Spleen (tissue), 13 donors: ENCODE measurements at places on chromosomes 4 and X. TPM values are rescaled to one million over a fixed set of nuclear protein-coding genes. Genes with fewer than 3 reads are reported as not detected.

Gene GRIA3
- total RNA-seq = 0.23 TPM

Gene PRDM5
- total RNA-seq = 7.7 TPM

Gene TAF7L
- 0.16 TPM for total RNA-seq

Gene GYPB
- total RNA-seq = 36.5 TPM

Gene FANCB
- total RNA-seq = 4.0 TPM

Gene CSAG2
- total RNA-seq = not detected

Gene NAA11
- total RNA-seq = not detected

Gene SULT1B1
- total RNA-seq = 14.4 TPM

Gene UCP1
- total RNA-seq = not detected

Gene GAGE12F
- not detected for total RNA-seq

Gene SLC9B1
- total RNA-seq = 0.79 TPM

Gene RASSF6
- 0.23 TPM for total RNA-seq

Gene BANK1
- 133 TPM for total RNA-seq

GRCh38 chrX:21932292-21933002 is 8.1 kb upstream of the SMS start:
- H3K4me3 ChIP-seq = no peak overlapping the region
- H3K27ac ChIP-seq = no peak overlapping the region
- DNase-seq = no peak
- no peaks in the 10 kb centered on the region for H3K4me1 ChIP-seq
- no peaks in the 10 kb centered on the region for H3K36me3 ChIP-seq

- H3K4me3 ChIP-seq = no peak overlapping the region
- peaks cover 10% of the 10 kb centered on the region for H3K4me1 ChIP-seq
- no peaks in the 10 kb centered on the region for H3K27me3 ChIP-seq
- no peak for DNase-seq
Measured at GRCh38 chr4:74152836-74153235, 5.1 kb upstream of the MTHFD2L start.

- no peaks in the 10 kb centered on the region for H3K36me3 ChIP-seq
- no peak for DNase-seq
- no peak overlapping the region for H3K27ac ChIP-seq
- H3K4me3 ChIP-seq = no peak overlapping the region
Measured at GRCh38 chrX:50952406-50952805, 41.9 kb downstream of the BMP15 start.

DNA sequence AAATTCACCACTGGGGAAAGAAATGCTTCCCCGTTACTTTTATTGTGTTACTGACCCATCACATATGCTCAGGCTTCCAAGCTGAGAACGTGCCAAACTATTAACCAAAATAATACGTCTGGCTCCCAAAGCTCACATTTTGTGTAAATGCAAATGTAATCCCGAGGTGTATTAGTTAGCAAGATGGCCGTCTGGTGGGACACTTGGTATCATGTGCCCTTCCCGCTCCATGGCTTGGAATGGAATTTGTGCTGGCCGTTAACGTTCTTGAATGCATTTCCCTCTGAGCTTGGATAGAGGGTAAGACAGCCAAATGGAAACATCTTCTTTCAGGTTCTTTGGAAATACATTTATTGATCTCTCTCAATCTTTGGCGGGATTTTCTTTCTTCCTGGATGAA is 105.0 kb downstream of the MFAP3L start:
- H3K4me1 ChIP-seq = no peaks in the 10 kb centered on the region
- no peaks in the 10 kb centered on the region for H3K27me3 ChIP-seq
- no peak overlapping the region for H3K4me3 ChIP-seq
- no peak for DNase-seq
- no peaks in the 10 kb centered on the region for H3K36me3 ChIP-seq
- no peak overlapping the region for H3K27ac ChIP-seq

GRCh38 chr4:3476341-3476747 is 13.2 kb downstream of the DOK7 start:
- no peaks in the 10 kb centered on the region for H3K36me3 ChIP-seq
- H3K4me1 ChIP-seq = peaks cover 9% of the 10 kb centered on the region
- H3K4me3 ChIP-seq = no peak overlapping the region
- H3K27ac ChIP-seq = no peak overlapping the region
- peak; percentile 62 for DNase-seq

DNA sequence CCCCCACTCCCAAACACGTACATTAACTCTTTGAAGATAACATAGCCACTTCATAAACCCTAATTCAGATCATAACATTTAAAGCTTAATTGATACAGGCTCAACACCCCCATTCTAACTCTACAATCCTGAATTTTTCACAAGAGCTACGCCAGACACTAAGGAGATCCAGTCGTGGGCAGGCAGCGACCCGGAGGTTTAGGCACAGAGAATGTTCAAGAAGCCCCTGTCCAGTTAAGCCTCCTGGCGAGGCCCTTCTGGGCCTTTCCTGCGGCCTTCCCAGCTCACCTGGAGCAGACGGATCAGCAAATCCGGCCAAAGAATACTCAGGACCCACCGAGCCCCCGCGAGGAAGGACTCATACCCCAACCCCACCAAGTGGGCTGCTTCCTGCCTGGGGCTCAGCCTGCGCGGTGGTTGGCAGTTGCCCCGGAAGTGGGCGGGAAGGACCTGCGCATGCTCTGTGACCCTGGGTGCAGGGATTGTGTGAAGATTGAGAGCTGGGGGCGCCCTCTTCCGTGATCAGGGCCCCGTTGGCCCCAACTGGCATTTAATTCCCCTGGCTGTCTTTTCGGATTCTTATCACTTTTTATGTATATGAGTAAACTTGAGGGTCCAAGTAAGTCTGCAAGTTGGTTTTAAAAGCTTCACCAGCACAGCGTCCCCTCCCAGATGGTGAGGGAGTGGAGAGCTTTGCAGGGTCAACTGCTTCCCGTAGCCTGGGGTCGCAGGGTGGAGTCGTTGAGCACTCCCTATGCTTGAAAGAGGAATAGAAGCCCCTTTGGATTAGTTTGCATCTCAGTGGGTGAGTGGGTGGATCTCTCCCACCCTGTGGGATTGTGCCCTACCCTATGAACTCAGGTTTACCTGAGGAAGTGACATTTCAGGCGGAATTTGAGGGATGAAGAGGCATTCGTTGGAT is at the start of gene TRIM61:
Gene TRIM61, minus strand, starts transcription at position 415 of the 922 bp plus-strand sequence. CDS start 7,655 bp downstream, outside the sequence.
- no peak within 1 kb of the TSS for H3K27ac ChIP-seq
- H3K27me3 ChIP-seq = no peaks in the 10 kb centered on the region
- H3K36me3 ChIP-seq = no peaks in the 10 kb centered on the region
- no peak for DNase-seq
- peaks cover 4% of the 10 kb centered on the region for H3K4me1 ChIP-seq

DNA sequence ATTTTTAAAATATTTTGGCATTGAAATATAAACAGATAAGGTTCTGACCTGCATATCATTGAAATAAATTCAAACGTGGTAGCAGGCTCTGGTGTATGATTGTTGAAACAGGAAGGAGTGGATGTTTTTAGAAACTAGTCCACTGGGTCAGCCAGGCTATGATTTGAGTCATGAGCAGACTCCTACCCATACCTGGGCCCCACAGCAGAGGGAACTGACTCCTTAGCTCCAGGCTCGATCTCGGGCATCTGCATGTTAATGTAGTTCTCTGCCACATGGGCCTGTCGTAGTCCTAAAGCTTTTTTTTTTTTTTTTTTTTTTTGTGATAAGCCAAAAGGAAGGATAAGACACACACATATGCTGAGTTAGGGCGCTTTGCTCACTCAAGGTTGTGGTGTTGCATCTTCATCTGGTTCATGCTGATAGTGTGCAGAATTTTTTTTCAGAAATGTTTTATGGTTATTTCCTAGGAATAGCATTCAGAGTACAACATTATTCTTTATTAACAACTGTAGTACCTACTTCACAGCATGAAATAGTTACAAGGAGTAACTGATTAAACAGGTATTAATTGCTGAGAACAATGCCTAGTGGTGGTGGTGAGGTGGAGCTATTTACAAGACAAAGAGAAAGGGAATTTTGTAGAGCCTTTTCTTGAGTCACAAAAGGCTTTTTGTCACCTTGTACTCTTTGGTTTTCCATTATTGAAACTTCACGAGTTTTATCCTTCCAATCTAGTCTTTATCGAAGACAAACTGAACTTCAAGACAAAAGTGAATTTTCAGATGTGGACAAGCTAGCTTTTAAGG is 27.3 kb downstream of the OFD1 start:
- H3K4me1 ChIP-seq = peaks cover 46% of the 10 kb centered on the region
- H3K27ac ChIP-seq = no peak overlapping the region
- H3K27me3 ChIP-seq = no peaks in the 10 kb centered on the region
- H3K4me3 ChIP-seq = no peak overlapping the region
- DNase-seq = no peak

GRCh38 chrX:7704205-7704604 is 138.8 kb upstream of the VCX start:
- no peaks in the 10 kb centered on the region for H3K4me1 ChIP-seq
- no peaks in the 10 kb centered on the region for H3K27me3 ChIP-seq
- DNase-seq = no peak

GRCh38 chr4:99885063-99885664 is 9.1 kb downstream of the LAMTOR3 start:
- no peak overlapping the region for H3K27ac ChIP-seq
- H3K36me3 ChIP-seq = peaks cover 68% of the 10 kb centered on the region
- H3K4me3 ChIP-seq = no peak overlapping the region
- H3K4me1 ChIP-seq = peaks cover 4% of the 10 kb centered on the region
- DNase-seq = no peak

- H3K27ac ChIP-seq = no peak overlapping the region
- no peaks in the 10 kb centered on the region for H3K36me3 ChIP-seq
- H3K4me1 ChIP-seq = no peaks in the 10 kb centered on the region
- no peak for DNase-seq
- H3K27me3 ChIP-seq = no peaks in the 10 kb centered on the region
Measured at GRCh38 chrX:24241822-24242648, 71.8 kb downstream of the SUPT20HL2 start.

DNA sequence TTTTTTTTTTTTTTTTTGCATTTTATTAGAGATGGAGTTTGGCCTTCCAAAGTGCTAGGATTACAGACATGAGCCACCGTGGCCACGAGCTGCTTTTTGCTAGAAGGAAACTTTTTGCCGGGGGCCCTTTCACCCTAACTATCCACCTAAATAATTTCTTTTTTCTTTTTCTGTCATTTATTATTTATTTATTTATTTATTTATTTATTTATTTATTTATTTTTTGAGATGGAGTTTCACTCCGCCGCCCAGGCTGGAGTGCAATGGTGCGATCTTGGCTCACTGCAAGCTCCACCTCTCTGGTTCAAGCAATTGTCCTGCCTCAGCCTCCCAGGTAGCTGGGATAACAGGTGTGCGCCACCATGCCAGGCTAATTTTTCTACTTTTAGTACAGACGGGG is 303.9 kb downstream of the ASMT start:
- peaks cover under 1% of the 10 kb centered on the region for H3K27me3 ChIP-seq
- H3K27ac ChIP-seq = no peak overlapping the region
- H3K36me3 ChIP-seq = no peaks in the 10 kb centered on the region
- no peak for DNase-seq

GRCh38 chrX:108699368-108699767 is 37.0 kb downstream of the IRS4 start:
- no peaks in the 10 kb centered on the region for H3K27me3 ChIP-seq
- no peak for DNase-seq
- no peak overlapping the region for H3K4me3 ChIP-seq

- H3K27me3 ChIP-seq = no peaks in the 10 kb centered on the region
- no peaks in the 10 kb centered on the region for H3K4me1 ChIP-seq
- no peak overlapping the region for H3K4me3 ChIP-seq
- no peak overlapping the region for H3K27ac ChIP-seq
Measured at GRCh38 chrX:41394293-41394692, 52.9 kb upstream of the NYX start.

GRCh38 chr4:84952004-84952403 is 14.5 kb downstream of the WDFY3 start:
- no peak for DNase-seq
- H3K4me1 ChIP-seq = peaks cover 23% of the 10 kb centered on the region
- H3K4me3 ChIP-seq = no peak overlapping the region
- no peaks in the 10 kb centered on the region for H3K36me3 ChIP-seq

DNA sequence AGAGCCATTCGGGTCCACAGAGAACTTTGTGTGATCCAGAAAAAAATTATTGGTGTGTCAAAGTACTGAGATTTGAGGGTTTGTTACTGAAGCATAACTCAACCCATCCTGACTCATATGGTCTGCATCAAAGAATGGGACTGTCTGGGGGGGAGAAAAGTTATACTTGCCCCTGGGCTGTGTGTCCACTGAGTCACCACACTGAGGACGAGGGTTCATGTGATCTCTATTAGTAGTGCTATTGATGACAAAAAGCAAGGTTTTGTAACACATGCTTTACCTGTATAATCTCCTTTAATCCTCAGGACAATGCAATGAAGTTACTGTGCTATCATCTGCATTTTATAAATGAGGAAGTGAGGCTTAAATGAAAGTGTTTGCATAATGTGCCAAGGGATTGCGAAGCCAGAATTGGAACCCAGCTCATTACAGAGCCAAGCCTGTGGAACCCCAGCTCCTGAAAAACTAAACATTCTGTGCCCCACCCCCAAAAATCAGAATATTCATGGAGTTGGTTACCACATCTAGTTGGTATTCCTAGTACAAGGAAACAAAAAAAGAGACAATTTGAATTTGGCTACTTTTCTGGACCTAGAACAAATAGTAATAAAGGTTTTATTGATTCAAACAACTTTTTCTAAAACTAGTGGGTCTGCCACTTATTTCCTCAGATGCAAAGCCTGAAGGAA is 31.2 kb downstream of the CCDC149 start:
- no peak overlapping the region for H3K4me3 ChIP-seq
- no peaks in the 10 kb centered on the region for H3K4me1 ChIP-seq
- DNase-seq = no peak
- no peaks in the 10 kb centered on the region for H3K36me3 ChIP-seq
- no peak overlapping the region for H3K27ac ChIP-seq

DNA sequence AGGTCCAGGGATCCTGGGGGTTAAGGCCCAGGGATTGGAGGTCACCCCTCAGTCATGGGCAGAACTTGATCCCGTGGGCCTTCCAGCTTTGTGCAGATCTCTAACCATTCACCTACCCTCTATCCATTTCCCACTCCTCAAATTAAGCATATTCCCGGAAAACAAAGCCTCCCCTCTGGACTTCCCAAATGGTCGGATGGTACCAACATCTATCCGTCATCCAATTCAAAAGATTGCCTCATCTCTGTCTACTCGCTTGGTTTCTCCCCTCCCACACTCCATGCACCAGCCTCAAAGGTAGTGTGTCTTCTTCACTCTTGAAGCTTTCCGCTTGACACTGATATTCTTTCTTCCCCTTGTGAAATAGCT is 473 bp upstream of the BCLAF3 start:
- no peaks in the 10 kb centered on the region for H3K27me3 ChIP-seq
- DNase-seq = no peak
- peak overlapping the region; percentile 85 for H3K27ac ChIP-seq
- peaks cover 6% of the 10 kb centered on the region for H3K4me1 ChIP-seq
- peak overlapping the region; percentile 67 for H3K4me3 ChIP-seq

- no peak for DNase-seq
- peaks cover 67% of the 10 kb centered on the region for H3K36me3 ChIP-seq
- H3K4me1 ChIP-seq = no peaks in the 10 kb centered on the region
- no peak overlapping the region for H3K4me3 ChIP-seq
- H3K27me3 ChIP-seq = no peaks in the 10 kb centered on the region
Measured at GRCh38 chr4:128986908-128987307, 106.4 kb downstream of the SCLT1 start.

GRCh38 chrX:4547213-4547836 is 833.9 kb upstream of the PRKX start:
- no peak overlapping the region for H3K27ac ChIP-seq
- H3K4me1 ChIP-seq = no peaks in the 10 kb centered on the region
- no peak overlapping the region for H3K4me3 ChIP-seq
- no peaks in the 10 kb centered on the region for H3K27me3 ChIP-seq
- DNase-seq = peak; percentile 79
- no peaks in the 10 kb centered on the region for H3K36me3 ChIP-seq
